ENCODE measurements at places on chromosomes 4 and X. TPM values are rescaled to one million over a fixed set of nuclear protein-coding genes. Genes with fewer than 3 reads are reported as not detected.

DNA sequence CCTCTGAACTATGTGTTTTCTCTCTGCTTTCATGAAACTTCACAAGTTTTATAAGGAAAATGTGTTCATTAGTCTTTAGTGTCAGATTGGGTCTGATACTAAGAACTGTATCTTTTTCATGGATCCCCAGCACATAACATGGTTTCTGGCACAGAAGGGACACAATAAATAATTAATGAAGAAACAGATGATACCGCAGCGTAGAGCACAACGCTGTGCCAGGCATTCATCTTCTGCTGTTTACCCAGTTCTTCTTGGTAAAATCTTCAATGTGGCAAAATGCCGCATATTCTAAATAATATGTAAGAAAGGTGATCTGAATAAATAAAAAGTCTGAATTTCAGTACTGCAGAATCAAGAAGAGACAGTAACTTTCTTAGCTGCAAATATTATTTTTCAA is 12.3 kb downstream of the SCARB2 start:
- DNase-seq: no peak

GRCh38 chr4:111689214-111689613 is 456.0 kb upstream of the FAM241A start:
- DNase-seq: no peak

DNA sequence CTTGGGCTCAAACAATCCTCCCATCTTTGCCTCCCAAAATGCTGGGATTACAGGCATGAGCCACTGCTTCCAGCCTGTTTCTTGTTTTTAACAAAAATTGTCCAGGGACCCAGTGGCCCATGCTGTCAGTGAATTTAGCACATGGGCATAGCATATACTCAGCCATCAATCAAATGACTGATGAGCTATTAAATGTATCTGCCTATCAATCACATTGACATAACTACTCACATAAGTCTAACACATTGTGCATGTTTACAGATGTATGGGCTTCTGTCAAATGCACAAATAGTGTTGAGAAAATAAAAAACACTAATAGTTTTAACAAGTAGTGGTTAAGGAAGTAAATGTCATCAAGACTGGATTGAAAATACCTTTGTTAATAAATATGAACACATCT is 249.4 kb downstream of the COX18 start:
- DNase-seq: no peak

GRCh38 chr4:173189117-173189693 is 20.6 kb downstream of the GALNT7 start:
- no peak for DNase-seq

- no peak for DNase-seq
Measured at GRCh38 chr4:22071749-22072148, 123.2 kb upstream of the KCNIP4 start.

DNA sequence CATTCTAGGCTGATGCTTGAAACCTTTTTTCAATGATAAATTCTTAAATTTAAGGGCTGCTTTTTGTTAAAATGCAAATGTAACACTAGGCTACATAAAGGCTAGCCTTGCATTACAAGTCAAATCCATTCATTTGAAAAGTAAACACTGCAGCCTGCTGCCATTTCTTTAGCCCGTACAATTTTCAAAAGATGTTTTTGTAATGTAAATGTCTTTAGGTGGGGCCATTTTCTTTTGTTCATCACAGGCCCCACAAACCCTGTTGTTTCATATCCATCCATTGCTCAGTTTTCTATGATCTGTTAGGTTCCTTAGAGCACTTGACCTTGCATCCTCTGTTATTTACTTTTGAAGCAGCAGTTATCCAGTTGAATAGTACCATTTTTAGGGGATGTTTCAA is 296.2 kb upstream of the AMOT start:
- no peak for DNase-seq

DNA sequence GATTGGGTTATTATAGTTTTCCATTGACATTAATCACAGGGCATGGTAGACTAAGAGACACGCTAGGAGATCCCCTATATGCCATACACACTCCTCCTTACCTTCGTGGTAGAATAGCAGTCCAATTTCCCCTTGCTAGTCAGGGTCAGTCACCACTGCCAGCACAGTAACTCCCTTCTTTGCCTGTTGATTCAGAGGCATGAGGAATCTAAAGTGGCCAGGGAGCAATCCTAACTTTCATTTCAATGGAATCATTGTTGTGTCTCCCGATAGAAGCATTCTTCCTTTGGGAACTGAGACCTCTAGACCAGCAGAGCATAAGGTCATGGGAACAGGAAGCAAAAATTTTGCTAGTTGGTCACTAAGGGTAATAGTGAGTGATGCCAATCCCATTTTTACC is 51.1 kb downstream of the COL25A1 start:
- no peak for DNase-seq

GRCh38 chr4:173535957-173536356 is 5.9 kb upstream of the HAND2 start:
- no peak for DNase-seq

GRCh38 chr4:91734682-91735081 is 569.1 kb upstream of the GRID2 start:
- DNase-seq: no peak

DNA sequence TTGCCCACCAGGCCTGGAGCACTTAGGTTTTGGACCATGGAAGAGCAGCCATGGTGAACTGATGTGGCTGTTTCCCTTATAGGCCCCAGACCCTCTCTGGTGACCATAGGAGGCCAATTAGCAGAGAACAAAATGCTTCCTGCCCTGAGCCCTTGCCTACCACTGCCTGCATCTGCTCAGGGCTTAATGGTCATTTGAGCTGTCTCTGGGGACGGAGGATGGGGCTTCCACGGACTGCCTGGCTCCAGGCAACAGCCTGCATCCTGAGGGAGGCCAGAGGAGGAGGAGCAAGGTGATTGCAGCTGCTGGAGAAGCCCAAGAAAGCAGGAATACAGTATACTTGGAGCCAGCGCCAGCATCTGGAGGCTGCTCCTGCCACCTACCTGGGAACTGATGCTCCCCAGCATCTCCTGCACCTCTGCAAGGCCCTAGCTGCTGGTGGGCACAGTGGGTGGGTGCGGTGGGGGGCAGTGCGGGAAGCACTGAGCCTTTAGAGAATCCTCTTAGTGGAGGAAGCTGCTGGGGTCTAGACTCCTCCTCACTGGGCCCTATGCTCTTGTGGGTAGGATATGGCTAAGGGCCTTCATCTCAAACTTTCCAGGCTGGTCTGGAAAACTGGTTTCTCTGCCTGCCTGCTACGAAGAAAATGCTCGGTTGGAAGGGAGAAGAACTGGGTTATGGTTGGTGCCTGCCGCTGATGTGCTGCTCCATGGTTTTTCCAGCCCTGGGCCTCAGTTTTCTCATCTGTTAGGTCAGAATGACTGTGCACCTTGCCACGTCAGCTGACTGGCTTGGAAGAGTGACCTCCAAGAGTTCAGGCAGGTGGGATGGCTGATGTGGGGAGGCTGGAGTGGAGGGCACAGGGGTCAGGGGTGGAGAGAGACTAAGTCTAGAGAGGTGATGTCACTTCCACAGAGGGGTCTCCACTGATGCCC is 158.8 kb upstream of the PJA1 start:
- no peak for DNase-seq

DNA sequence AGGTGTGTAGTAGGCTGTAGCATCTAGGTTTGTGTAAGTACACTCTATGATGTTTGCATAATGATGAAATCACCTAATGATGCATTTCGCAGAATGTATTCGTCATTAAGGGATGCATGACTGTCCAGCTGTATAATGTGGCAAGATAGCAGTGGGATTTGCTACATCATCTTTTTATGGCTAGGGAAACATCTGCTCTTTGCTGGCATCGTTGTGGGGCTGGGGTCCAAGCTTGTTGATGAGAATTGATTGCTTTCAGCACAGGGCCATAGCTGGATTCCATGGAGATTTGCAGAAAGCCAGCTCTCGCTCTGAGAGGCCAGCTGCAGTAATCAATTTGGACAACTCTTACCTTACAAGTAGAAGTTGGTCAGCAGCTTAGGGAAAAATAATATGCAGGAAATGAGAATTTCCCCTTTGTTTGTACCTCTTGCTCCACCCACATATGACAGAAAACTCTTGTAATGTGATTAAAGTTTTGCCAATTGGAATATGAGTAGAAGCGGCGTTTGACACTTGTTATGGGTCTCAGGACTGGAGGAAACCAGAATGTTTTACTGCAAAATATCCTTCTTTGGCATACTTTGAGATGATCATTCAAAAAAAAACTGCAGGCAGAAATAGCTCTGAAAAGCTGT is 310.5 kb downstream of the RAPGEF2 start:
- no peak for DNase-seq

GRCh38 chrX:8048466-8048865 is 121.3 kb upstream of the PNPLA4 start:
- DNase-seq: no peak

DNA sequence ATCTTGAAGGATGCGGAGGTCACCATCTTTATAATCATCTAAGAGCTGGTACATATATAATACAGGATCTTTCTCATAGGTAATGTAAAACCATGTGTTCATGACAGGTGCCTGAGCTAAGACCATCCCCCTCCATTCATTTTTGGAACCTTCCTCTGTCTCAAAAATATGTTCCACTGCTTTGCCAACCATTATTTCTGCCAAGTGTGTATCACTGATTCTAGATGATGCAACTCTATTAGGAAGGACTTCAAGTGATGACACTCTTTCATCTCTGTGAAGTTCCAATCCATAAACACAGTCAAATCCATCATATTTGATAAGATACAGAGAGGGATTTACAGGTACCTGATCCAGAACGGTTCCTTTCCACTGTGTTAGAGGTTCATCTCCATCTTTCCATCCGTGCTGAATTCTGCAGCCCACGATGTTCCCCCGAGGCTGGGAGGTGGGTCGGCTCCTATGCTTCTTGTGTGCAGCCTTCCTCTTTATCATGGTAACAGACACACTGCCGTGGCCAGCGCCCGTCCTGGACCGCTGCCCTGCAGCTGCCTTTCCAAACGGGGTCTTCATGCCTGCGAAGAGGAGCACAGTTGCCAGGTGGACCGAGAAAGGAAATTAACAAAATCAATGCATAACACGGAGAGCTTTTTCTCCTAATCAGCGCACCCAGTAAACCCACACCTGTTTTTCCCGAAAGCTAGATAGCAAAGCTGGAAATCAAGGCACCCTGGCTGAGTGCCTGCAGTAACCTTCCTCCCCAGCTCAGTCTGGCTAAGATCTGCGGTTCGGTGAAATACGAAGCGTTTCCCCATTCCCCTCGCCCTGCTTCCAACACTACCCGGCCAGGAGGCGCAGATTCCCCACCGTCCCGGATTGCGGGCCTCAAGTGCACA is 718 bp downstream of the SPIN3 start:
- DNase-seq: no peak

GRCh38 chr4:8829584-8829983 is 42.1 kb downstream of the HMX1 start:
- DNase-seq: no peak

GRCh38 chrX:42714981-42715700 is 62.8 kb downstream of the PPP1R2C start:
- DNase-seq: peak; percentile 70

- DNase-seq: no peak
Measured at GRCh38 chr4:41537292-41537890, 566 bp upstream of the LIMCH1 start.

DNA sequence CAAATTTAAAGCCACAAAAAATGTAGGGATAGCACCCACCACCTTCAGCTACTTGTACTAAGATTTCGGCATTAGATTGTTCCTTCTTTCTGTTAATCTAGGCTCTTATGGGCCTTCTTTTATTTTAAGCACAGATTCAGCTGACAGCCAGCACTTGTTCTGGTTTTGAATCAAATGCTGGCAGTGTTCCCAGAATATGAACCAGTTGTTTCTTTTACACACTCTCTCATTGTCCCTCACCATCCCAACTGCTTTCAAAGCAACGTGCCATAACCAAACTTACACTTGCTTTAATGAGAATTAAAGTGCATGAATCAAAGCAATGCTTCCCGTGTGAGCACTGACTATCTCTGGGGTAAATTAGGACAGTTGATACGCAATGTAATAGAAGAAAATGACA is 744.5 kb upstream of the FAM241A start:
- no peak for DNase-seq

DNA sequence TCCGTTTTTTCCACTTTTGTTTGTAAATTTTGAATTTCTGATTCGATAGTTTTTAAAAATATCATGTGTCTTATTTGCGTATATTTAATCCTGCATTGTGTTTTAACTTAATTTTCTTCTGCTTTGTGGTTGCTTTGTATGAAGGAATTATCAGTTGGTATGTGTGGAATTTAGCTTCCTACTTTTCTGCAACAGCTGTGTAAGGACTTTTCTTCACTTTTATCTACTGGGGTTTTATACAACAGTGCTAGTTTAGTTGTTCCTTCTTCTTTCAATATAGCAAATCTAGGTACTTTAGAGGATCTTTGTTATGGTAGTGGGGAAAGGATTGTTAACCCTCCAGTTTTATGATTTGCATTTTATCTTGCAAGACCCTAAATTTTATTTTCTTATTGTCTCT is 410.3 kb downstream of the CCSER1 start:
- no peak for DNase-seq

DNA sequence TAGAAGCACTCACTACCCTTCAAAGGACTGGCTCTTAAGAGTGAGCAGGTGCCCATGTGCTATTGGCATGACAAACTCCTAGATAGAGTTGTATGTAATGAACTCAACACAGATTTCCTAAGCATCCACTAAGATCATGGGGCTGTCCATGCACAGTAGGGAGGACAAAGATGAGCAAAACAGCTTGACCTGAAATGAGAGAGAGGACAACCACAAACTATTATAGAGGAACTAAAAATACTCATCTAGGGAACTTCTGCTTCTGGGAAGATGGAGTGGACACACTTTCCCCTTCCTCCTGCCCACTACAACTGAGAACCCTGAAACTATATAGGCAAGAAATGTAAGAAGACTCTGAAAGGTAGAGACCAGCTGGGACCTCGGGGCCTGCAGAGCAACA is 20.8 kb upstream of the TMEM128 start:
- DNase-seq: no peak

DNA sequence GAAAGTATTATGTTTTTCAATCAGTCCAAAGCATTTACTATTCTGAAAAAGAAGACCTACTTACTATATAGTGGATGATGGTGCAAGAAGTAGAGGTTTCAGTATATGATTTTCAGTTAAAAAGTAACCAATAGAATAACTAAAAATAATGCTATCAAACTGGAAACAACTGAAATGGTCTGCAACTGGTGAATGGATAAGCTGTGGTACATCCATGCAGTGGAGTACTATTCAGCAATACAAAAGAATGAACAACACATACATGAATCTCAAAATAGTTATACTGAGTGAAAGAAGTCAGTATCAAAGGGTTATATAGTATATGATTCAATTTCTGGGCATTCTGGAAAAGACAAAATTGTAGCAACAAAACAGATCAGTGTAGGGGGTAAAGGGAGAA is 55.9 kb downstream of the PLAC1 start:
- DNase-seq: no peak

The RENBP gene
- total RNA-seq: 3.5 TPM

The HTN3 gene
- total RNA-seq: not detected

The ZMYM3 gene
- 24.9 TPM for total RNA-seq

The POLA1 gene
- total RNA-seq: 11.5 TPM

The PNMA5 gene
- total RNA-seq: not detected

The RTL9 gene
- total RNA-seq: 0.06 TPM

The CTSO gene
- 18.7 TPM for total RNA-seq

The TCEAL3 gene
- total RNA-seq: 3.3 TPM

The NXF2 gene
- not detected for total RNA-seq

The PCYT1B gene
- not detected for total RNA-seq

The VEGFD gene
- 0.55 TPM for total RNA-seq

Data from mucosa of descending colon (tissue), 3 donors.